ENCODE measurements at places on chromosomes 5 and 9.

DNA sequence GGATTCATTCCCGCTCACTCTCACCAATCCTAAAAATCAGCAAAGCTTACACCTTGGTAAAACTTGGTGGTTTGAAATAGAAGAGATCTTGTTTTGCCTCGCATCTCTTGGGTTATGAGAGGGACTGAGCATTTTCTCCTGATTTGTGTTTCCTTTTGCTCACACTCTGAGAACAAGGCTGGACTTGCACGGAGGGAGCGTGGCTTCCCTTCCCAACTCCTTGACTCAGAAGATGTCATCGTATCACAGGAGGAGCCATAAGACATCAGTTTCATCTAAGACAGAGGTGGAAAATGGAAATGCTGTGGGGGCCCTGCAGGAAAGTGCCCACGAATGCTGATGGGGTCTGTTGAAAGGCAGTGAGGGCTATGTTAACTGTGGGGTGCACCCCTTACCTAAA lies 37.4 kb downstream of the CTSL start:
- H3K36me3 ChIP-seq: no peaks in the 10 kb centered on the region
- H3K27me3 ChIP-seq: no peaks in the 10 kb centered on the region
- H3K4me3 ChIP-seq: no peak overlapping the region

- H3K27ac ChIP-seq: no peak overlapping the region
- no peak for DNase-seq
- no peak overlapping the region for H3K4me3 ChIP-seq
- peaks cover under 1% of the 10 kb centered on the region for H3K4me1 ChIP-seq
Observed at GRCh38 chr9:38713426-38713825, 6.5 kb downstream of the FAM240B start.

- no peaks in the 10 kb centered on the region for H3K4me1 ChIP-seq
- peaks cover 40% of the 10 kb centered on the region for H3K27me3 ChIP-seq
- no peak overlapping the region for H3K27ac ChIP-seq
Observed at GRCh38 chr9:77133011-77133410, 44.3 kb upstream of the VPS13A start.

- H3K27ac ChIP-seq: no peak overlapping the region
- peaks cover 4% of the 10 kb centered on the region for H3K4me1 ChIP-seq
- H3K27me3 ChIP-seq: no peaks in the 10 kb centered on the region
- H3K4me3 ChIP-seq: no peak overlapping the region
- no peak for DNase-seq
- H3K36me3 ChIP-seq: no peaks in the 10 kb centered on the region
Observed at GRCh38 chr5:82105457-82105856, 133.6 kb downstream of the ATG10 start.

- no peaks in the 10 kb centered on the region for H3K36me3 ChIP-seq
- H3K4me3 ChIP-seq: peak overlapping the region; percentile 34
- DNase-seq: peak; percentile 61
Observed at GRCh38 chr5:59275510-59276324, 617.8 kb downstream of the PDE4D start.

- DNase-seq: peak; percentile 23
- no peaks in the 10 kb centered on the region for H3K36me3 ChIP-seq
- no peak overlapping the region for H3K27ac ChIP-seq
- no peak overlapping the region for H3K4me3 ChIP-seq
- peaks cover 3% of the 10 kb centered on the region for H3K4me1 ChIP-seq
- no peaks in the 10 kb centered on the region for H3K27me3 ChIP-seq
Observed at GRCh38 chr5:136047858-136048257, 19.1 kb downstream of the TGFBI start.

DNA sequence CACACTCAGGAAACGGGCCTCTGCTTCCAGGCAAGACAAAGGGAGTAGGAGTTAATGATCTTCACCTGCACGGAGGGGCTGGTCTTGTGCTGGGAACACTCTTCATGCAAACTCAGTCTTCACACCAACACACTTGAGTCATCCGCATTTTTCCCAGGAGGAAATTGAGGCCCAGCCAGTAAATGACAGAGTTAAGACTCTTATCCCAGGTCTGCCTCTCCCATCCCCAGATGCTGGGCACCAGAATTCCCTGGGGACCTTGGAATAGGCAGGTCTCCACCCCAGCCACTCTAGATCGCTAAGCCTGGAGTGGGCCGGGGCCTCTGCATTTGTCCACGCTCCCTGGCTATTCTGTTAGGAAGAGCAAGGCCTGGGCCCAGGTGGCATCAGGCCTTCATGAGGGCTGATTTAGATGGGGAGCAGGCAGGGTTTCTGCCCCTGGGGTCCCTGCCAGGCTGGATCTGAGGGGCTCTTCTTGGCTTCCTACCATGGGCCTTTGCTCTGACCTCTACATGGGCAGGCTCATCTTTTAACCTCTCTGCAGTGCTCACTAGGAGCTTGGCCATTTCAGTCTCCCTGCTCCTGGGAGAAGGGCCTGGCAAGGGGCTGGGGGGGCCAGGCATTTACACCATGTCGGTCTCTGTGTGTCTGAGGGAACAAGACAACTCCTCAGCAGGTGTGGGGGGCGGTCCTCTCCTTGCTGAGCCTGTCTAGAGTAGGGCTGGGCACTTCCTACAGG lies 77.3 kb downstream of the AMBP start:
- H3K27me3 ChIP-seq: no peaks in the 10 kb centered on the region
- no peak overlapping the region for H3K4me3 ChIP-seq
- H3K27ac ChIP-seq: no peak overlapping the region
- DNase-seq: no peak
- no peaks in the 10 kb centered on the region for H3K36me3 ChIP-seq
- H3K4me1 ChIP-seq: peaks cover 7% of the 10 kb centered on the region

DNA sequence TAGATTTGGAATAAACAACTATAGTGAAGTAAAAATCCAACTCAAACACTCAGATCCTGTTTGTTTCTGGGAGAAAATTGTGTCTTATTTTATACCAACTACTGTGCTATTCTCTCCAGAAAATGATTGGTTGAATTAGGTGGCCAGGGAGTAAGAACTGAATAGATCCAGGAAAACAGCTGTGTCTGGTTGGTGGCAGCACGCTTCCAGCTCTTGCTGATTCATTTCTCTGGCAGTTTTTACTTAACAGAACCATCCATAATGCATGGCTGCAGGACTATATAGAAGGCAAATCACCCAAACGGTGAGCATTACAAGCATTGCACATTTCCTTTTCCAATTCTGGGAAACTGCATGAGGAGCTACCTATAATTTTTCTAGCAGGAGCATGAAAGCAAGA lies 29.5 kb downstream of the DMAC1 start:
- no peaks in the 10 kb centered on the region for H3K27me3 ChIP-seq
- no peak for DNase-seq
- no peaks in the 10 kb centered on the region for H3K4me1 ChIP-seq
- H3K4me3 ChIP-seq: no peak overlapping the region
- H3K36me3 ChIP-seq: no peaks in the 10 kb centered on the region

DNA sequence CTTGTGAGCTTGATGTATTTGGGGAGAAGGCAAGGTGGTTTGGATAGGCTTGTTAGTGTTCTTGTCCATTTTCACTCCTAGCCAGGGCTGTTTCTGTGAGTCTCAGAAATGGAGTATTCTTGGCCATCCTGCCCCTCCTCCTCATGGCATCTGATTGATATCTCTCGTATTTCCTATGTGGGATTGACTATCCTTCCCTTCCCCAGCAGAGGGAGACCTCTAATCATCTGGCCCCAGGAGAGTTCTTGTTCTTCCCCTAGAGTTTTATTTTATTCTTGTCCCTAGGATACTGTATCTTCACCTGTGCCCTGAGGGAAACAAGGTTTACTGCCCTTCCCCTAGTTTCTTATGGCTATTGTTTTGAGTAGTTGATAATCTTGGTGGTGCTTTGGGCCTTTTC lies 114.4 kb downstream of the VPS13A start:
- no peaks in the 10 kb centered on the region for H3K27me3 ChIP-seq
- no peak overlapping the region for H3K4me3 ChIP-seq
- H3K36me3 ChIP-seq: peaks cover 14% of the 10 kb centered on the region
- DNase-seq: no peak
- no peak overlapping the region for H3K27ac ChIP-seq
- no peaks in the 10 kb centered on the region for H3K4me1 ChIP-seq

All from transverse colon (tissue), 4 donors.